ENCODE measurements at places on chromosomes 7 and 10. TPM values are rescaled to one million over a fixed set of nuclear protein-coding genes. Genes with fewer than 3 reads are reported as not detected.
A peak's percentile ranks its signal among the peaks of the same experiment; 100 is the strongest.

ZNF248 gene
- total RNA-seq = 14.3 TPM

LIPK gene
- total RNA-seq = not detected

CDC14C gene
- total RNA-seq = not detected

GNA12 gene
- 47.2 TPM for total RNA-seq

PDE1C gene
- total RNA-seq = 13.0 TPM

MSMB gene
- total RNA-seq = not detected

ITPRID1 gene
- not detected for total RNA-seq

MOGAT3 gene
- not detected for total RNA-seq

- DNase-seq = no peak
Measured at GRCh38 chr7:80440883-80441282, 71.0 kb downstream of the GNAT3 start.

DNA sequence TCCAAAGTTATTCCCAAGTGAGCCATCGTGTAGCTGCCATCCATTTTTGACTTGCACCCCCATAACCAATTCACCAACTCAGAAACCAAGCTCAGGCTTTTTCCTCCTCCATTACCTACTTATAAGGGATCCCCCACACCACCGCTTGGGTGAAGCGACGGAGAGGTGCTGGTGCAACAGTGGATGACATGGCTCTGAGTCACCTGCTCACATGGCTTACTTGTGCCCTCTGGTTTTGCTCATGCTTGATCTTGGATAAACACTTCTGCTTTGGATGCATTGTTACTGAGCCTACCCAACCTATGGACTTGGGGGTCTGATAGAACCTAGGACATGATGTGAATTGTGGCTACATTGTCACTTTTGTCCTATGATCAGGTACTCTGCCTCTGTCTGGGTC is 12.0 kb upstream of the AKR1B1 start:
- DNase-seq = no peak

DNA sequence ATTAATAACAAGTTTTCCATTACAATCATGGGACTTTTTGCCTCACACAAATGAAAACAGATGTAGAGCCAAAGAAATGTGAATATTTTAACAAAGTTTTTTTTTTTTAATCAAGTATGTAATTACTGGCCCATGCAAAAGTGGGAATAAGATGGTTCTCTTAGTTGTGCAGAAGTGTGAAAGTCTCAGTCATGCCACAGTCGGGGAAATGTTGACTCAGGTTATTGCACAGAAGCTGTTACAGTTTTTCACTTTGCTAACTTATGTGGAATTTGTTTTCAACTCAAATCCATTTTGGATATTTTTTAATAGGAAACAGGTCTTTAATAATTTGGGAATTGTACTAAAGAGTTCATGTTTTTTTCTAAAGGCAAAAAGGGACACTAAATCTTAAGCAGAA is 44.0 kb upstream of the CAV2 start:
- no peak for DNase-seq

- no peak for DNase-seq
Measured at GRCh38 chr7:22278660-22279059, 78.3 kb downstream of the RAPGEF5 start.

- no peak for DNase-seq
Measured at GRCh38 chr10:88292185-88292514, 291.0 kb downstream of the RNLS start.

GRCh38 chr7:81944058-81944457 is 174.2 kb upstream of the HGF start:
- DNase-seq = no peak

DNA sequence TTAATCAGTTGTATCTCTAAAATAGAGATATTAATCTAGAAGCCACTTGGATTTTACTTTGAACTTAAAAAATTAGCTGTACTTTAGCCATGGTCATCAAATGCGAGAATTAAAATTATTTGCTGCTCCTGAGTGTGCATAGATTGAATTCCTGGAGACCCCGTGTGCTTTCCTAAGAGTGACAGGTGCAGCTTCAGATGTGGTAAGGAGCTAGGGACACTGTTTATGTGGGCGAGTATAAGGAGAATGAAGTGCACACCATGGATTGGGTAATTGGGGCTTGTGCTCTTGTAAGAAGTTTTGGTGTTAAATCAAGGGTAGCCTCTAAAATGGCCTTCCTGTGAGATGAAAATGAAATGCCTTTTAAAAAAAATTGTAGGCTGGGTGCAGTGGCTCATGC is 9.8 kb downstream of the PLCE1 start:
- DNase-seq = no peak

- no peak for DNase-seq
Measured at GRCh38 chr7:32223721-32224120, 153.5 kb upstream of the PDE1C start.

DNA sequence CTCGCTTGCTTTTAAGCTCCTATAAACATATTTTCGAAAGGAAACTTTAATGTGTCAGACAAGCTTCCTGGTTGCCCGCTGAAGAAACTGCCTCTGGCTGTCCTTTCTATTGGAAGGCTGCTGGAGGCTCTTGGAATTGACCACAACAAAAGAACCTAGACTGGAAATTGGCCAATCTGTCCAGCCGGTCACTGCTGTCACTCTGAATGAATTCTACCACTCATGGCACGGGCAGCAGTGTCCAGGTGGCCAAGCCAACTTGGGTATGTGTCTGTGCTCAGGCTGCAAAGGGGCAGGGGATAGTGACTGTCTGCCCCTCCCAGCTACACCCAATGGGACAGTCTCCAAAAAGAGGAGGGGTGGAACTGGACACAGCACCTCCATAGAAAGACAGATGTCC is 57.6 kb downstream of the CDH23 start:
- no peak for DNase-seq

DNA sequence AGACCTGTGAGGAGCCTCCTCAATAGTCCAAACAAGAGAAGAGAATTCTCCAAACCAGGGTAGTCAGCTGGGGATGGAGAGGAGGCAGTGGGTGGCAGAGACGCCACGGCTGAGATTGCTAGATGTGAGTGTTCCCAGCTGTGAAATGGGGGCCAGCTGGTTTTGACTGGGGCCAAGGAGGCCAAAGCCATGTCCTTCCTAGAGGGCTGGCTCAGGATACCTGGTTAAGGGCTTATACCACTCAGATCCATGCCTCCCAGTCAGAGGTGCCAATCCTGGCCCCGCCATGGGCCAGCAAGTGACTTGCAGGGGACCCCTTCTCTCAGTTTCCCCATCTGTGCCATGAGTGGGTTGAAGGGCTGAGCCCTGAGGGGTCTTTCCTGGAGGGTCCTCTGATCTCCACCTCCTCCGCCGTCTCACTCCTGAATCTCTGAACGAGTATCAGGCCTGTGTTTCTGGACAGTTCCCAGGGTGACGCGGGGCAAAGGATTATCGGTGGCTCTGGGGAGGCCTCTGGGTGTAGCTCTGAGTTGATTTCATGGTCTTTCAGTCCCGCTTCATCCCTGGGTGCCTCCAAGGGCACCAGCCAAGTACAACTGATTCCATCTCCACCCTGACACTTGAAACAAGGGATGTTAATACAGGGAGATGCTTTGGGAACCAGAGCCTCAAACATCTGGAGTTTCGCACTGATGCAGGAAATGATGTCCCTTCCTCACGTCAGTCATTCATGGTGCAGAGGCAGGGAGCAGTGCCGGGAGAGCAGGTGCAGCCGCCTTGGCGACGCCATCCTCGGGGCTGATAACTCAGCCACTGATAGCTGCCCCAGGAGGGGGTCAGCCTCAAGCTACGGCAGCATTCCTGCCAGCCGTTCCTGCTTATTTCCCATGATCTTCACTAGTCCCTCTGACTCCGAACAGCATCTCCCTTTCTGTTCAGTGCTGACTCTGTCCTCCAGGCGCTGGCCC is 126.7 kb downstream of the RGS10 start:
- DNase-seq = peak; percentile 48

- DNase-seq = no peak
Measured at GRCh38 chr7:112481833-112482670, 1.3 kb downstream of the LSMEM1 start.

GRCh38 chr7:116441534-116441933 is 58.0 kb upstream of the CAV2 start:
- DNase-seq = no peak

DNA sequence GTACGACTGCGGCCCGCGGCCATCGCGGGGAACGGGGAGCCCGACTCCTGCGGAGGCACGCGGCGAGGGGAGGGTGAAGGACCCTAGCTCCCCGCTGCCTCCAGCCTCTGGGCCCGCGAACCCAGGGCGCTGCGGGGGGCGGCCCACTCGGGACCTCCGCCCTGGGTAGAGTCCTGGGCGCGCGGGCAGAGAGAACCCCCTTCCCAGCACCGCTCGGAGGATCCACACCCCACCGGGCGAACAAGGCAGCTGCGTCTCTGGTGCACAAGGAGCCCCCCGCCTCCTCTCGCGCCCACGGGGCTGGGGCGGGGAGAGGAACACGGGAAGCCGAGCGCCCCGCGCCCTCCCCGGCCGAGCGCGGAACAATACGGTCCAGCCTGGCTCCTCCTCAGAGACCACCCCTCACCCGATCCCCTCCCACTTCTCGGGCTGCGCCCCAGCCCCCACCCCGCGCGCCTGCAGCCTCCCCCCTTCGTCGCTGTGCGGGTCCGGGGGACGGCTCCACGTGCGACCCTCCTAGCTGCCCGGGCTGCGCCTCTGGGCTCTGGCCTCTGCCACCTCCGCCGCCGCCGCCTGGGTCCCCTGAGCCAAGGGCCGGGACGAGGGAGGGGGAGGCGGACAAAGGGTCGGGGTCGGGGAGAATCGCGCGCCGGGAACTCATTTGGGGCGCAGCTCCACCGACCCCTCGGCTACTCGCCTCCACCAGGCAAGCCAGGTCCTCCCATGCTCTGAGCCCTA is at the start of gene WDR86:
Gene WDR86, minus strand, starts transcription at position 372 of the 738 bp plus-strand sequence. CDS start 449 bp downstream, outside the sequence.
- peak; percentile 64 for DNase-seq

GRCh38 chr7:47496056-47496665 is 85.8 kb downstream of the TNS3 start:
- DNase-seq = no peak

- no peak for DNase-seq
Measured at GRCh38 chr10:63166742-63167258, 33.7 kb downstream of the NRBF2 start.

DNA sequence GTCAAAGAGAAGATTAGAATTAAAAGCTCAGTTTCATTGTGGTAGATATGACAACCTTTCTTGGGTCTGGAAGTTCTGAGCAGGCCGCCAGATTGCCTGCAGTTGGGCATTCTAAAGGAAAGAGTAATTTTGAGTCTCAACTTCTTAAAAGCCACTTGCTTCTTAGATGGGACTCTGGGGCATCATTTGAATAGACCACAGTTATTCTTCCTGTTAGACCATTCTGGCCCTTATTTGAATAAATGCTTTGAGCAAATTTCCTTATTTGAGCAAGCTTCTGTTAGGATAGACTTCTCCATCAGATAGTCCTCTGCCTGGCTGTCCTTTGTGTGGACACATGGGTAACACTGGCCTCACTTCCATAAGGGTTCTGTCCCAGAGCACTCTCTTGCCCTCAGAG is 40.2 kb downstream of the SND1 start:
- DNase-seq = no peak

- DNase-seq = no peak
Measured at GRCh38 chr7:13794581-13794980, 194.9 kb downstream of the ETV1 start.

- no peak for DNase-seq
Measured at GRCh38 chr10:128843972-128844371, 623.1 kb upstream of the MGMT start.

- no peak for DNase-seq
Measured at GRCh38 chr7:139936760-139937310, 107.8 kb downstream of the TBXAS1 start.

- no peak for DNase-seq
Measured at GRCh38 chr7:130954918-130955564, 221.0 kb upstream of the KLF14 start.

DNA sequence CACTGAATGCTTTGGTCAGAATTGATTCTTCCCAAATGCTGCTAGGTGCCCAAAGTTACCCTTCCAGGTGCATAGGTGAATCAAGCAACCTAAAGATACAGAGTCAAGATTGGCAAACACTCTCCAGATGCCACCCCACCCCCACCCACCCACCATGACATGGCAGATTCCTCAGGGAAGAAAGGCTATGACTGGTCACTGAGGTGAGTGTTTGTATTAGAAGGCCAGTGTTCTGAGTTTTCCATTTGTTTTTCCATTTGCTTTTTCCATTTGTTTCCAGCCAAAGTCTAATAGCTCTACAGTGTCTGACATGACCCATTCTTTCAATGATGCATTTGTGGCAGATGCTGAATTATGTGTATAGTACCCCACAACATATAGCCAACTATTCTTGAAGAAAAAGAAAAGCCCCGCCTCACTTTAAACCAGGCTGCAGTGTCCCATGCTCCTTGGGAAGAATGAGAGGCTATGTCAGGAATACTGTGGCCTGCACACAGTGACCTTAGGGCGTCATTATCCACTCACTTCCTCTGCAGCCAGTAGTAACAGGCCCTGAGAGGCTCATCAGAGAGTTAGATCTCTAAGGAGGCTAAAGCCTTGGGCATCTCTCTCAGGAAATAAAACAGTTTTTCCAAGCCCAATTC is 16.1 kb upstream of the HIBADH start:
- no peak for DNase-seq

GRCh38 chr7:145784809-145785780 is 331.5 kb upstream of the CNTNAP2 start:
- DNase-seq = no peak
